Regular cardiac myocyte (primary cell): ENCODE measurements at places on chromosomes 3 and 15. TPM values are rescaled to one million over a fixed set of nuclear protein-coding genes. Genes with fewer than 3 reads are reported as not detected.

Gene COL6A5
- total RNA-seq: not detected in 2 replicates

Gene RNU6-1
- total RNA-seq: not detected in 2 replicates

Gene HGD
- total RNA-seq: 1.7 and 2.5 TPM in 2 replicates

Gene PARP15
- total RNA-seq: under 0.01 and 0.56 TPM in 2 replicates

Gene IGSF11
- total RNA-seq: 0.56 TPM in 1 of 2 replicates, not detected in the other

Gene BCL2A1
- under 0.01 and 2.5 TPM in 2 replicates for total RNA-seq

Gene DAZL
- not detected in 2 replicates for total RNA-seq
